ENCODE measurements at places on chromosomes 4 and X.

- DNase-seq = no peak
Observed at GRCh38 chr4:40334591-40335524, at the start of gene CHRNA9. CHRNA9 (plus strand) TSS chr4:40335333; CDS start chr4:40335468, 135 bp downstream.

DNA sequence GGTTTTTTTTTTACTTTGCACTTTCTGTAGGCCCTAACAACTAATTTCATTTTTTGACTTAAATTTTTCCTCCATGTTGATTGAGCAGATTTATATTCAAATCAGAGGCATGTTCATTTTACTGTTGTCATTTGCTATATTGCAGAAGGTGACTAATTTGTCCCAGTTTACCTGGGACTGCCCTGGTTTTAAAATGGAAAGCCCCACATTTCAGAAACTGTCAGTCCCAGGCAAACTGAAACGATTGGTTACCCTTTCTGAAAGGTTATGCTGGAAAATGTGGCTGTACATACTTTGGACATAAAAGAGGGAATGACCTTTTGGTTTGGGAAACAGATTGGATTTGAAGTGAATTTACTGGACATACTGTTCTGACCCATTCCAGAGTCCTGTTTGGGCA is 160.0 kb downstream of the SPCS3 start:
- DNase-seq = no peak

GRCh38 chr4:41748571-41749475 is at the start of gene PHOX2B:
PHOX2B (minus strand) TSS chr4:41748725; CDS start chr4:41748610, 115 bp downstream.
- DNase-seq = no peak

DNA sequence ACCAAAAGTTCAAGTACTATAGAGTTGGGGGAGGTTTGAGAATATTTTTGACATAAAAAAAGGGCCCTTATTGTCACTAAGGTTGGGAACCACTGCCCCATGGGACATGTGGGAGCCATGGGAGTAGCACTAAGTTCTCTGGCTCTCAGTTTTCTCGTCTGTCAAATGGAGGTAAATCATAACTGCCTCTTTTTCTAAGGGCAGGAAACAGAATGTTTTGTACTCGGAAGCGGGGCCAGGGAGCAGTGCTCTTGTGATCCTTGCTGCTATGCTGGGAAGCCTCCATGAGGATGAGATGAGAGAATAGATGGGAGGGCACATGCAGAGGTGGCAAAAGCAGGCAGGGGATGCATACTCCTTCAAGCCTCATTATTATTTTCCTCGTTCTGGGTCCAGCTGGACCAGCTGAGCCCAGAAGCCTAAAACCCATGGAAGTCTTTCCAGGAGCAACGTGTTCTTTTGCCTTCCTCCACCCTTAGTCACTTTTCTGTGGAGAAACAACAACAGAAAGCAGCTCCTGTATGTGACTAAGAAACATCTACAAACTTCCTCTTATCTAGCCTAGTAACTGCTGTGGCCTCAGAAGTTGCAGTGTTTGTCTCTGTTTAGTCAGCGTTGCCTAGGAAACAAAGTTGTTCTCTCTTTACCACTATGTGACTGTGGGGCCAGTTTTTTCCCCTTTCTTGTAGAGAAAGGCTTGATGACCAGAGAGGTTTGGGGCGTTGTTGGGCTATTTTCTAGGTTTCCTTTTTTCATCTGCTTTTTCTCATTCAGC is 64.8 kb downstream of the TSC22D3 start:
- DNase-seq = no peak

GRCh38 chr4:77153006-77153405 is 4.0 kb upstream of the CCNG2 start:
- DNase-seq = no peak

DNA sequence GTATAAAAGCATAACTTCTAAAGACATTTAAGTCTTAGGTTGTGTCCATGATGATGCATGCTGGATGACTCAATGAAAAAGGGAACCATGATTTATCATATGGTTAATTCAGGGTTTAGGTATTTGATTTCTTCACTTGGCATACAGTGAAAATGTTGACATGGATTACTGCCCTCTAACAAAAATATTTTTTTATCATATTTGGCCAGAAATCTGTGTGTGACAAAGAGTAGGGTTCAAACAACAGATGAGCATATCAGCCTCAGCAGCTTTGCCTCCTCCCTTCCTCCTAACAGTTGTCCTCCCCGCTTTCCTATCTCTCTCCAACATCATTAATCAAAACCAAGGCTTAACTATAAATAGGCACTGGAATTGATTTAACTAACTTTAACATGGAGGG is 46.3 kb downstream of the ARHGAP6 start:
- no peak for DNase-seq

Data from D721Med (cell line).